Activated naive CD8-positive, alpha-beta T cell treated with anti-CD3 and anti-CD28 coated beads, Interleukin-2, amount 50 U/mL, for 24 hours (primary cell): ENCODE measurements at places on chromosomes 11 and 22.

GRCh38 chr22:31937341-31937740, 7.0 kb upstream of the YWHAH start:
- no peak for DNase-seq

- DNase-seq: peak; percentile 13
Measured at GRCh38 chr11:83292709-83293456, 6.7 kb upstream of the CCDC90B start.

DNA sequence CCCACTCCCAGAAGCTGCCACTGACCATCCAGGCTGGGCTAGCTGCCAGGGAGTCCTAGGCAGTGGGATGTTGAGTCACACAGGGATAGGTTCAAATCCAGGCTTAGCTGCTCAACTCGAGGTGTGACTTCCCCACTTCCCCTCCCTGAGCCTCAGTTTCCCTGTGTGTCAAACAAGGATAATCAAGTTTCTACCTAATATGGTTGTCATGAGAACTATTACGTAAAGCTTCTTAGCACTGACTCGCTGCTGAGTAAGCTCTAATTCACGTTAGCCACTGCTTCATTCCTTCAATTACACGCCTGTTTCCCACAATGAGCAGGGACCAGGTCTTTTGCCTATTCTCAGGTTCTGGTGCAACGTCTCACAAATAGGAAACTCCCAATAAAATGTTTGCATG, 67.7 kb downstream of the SEZ6L start:
- DNase-seq: no peak

GRCh38 chr11:34053161-34053686, 1.7 kb downstream of the CAPRIN1 start:
- DNase-seq: peak; percentile 79

- no peak for DNase-seq
Measured at GRCh38 chr11:36508743-36509142, 1.3 kb downstream of the TRAF6 start.

- no peak for DNase-seq
Measured at GRCh38 chr22:38987171-38987895, 5.2 kb downstream of the APOBEC3B start.

GRCh38 chr22:47696776-47697175, 934.3 kb downstream of the TBC1D22A start:
- no peak for DNase-seq

DNA sequence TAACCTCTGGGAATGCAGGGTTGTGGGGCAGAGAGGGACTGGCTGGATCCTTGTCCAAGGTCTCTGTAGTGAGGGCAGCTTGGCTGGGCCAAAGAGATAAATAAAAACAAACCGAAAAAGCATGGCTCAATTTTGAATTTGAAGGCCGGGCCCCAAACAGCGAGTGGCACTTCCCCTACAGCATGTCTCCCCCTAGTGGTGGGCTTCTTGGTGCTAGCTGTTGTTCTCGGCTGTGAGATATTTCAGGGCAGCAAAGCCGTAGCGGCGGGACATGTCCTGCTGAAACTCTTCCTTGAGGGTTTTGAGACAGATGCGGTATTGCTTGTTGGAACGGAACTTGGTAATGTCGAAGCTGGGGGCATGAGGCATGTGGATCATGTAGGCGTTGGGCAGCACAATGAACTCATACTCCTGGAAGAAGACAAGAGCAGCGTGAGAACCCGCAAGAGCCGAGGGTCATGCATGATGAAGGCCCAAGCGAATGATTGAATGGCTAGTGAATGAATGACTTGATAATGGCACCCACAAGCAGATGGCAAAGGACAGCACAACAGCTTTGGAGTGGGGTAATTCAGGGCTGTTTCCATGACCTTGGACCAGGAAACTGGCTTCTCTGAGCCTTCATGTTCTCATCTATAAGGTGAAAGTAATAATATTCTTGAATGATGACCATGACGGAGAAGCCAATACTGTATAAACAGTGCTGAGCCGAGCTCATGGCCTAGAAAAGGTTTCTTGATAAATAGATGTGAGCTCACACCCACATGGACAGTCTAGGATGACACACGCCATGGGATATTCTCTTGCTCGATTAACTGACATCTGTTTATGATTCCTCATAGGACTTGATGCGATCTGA, 216.3 kb upstream of the SYN3 start:
- peak; percentile 20 for DNase-seq

- no peak for DNase-seq
Measured at GRCh38 chr11:76123248-76123647, 83.1 kb downstream of the WNT11 start.

- DNase-seq: no peak
Measured at GRCh38 chr11:25860677-25861450, 471.1 kb upstream of the ANO3 start.

- no peak for DNase-seq
Measured at GRCh38 chr11:15563054-15563453, 448.3 kb downstream of the INSC start.

- peak; percentile 25 for DNase-seq
Measured at GRCh38 chr22:23263651-23264555, 83.6 kb downstream of the BCR start.
